ENCODE measurements at places on chromosomes 5 and 9.

DNA sequence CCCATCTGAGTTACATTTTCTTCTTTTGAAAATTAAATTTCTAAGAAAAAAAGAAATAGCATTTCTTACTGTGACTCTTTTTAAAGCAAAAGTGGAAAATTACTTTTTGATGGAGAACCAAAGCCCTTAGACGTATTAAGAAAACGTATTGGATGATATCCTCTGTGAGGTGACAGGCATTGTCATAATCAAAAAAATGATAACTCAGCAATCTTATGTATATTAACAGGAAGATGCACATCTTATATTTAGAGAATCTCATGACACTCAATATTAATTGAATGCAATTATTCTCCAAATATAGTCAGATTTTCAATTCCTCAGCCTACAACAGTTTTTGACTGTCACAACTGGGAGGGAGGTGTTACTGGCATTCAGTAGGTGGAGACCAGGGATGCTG, 25.1 kb downstream of the FGF10 start:
- DNase-seq: no peak

- DNase-seq: no peak
These were observed 19.9 kb downstream of the GOLM1 start for GRCh38 chr9:86079421-86079831.

GRCh38 chr5:95861221-95861863, 38.8 kb upstream of the GLRX start:
- peak; percentile 88 for DNase-seq

DNA sequence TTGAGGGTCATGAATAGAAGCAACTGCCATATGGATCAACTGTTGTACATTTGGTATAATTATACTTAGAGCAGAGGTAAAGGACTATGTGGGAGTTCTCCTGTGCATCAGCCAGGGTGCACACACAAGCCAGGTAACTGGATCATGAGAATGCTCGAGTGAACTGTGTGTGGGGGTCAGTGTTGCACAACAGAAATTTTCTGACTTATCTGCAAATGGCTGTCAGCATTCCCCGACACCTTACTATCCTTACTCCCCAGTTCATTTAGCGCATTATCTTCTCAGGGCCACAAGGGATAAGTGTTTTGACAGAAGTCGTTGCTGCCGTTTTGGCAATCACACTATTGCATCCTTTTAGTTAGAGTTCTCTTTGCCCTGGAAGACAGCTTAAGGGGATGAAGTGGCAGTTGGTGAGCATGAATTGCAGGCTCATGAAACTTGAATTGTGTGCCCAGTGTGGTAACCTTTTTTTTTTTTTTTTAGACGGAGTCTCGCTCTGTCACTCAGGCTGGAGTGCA, 1.7 kb downstream of the CANX start:
- no peak for DNase-seq

GRCh38 chr5:61409568-61409967, 77.5 kb downstream of the ZSWIM6 start:
- DNase-seq: peak; percentile 70

- peak; percentile 57 for DNase-seq
These were observed 27.3 kb downstream of the ANP32B start for GRCh38 chr9:98010445-98010844.

DNA sequence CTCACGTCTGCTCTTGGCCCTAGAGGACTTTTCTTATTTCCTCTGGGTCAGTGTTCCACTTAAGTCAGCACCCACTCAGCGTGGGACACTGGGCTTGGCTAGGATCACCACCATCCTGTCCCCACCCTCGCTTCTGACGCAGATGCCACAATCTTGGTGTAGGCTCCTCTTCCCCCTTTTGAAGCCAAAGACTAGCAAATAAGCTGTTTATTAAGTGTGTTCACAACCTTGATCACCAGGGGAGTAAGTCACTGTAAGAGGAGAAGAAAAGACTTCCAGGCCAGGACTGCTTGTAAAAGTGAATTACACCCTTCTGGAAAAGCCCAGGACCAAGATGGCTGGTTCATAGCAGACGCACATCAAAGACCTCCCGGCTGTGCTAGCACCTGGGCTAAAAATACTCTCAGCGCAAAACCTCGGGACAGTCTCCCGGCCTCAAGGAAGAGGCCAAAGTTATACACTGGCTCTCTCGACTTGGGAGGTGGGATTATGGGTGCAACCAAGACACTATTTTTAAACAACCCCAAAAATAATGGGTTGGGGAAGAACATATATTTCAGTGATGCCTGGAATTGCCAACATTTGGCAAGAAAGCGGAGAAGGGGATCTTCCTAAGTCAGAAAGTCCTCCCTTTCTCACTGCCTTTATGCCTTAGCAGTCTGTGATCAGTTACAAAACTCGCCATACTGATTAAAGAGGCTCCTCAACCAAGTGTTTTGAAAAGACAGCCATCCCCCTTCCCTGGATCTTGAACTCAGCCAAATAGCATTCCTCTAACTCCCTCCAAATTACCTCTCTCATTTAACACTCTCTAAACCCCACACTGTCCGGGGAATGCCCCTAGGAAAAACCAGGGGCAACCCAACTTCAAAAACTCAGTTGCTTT, 69.4 kb downstream of the RAPGEF1 start:
- DNase-seq: no peak

- no peak for DNase-seq
These were observed 231.6 kb upstream of the TAS2R1 start for GRCh38 chr5:9861666-9862256.

GRCh38 chr5:52735139-52735538, 52.6 kb upstream of the ITGA1 start:
- no peak for DNase-seq

DNA sequence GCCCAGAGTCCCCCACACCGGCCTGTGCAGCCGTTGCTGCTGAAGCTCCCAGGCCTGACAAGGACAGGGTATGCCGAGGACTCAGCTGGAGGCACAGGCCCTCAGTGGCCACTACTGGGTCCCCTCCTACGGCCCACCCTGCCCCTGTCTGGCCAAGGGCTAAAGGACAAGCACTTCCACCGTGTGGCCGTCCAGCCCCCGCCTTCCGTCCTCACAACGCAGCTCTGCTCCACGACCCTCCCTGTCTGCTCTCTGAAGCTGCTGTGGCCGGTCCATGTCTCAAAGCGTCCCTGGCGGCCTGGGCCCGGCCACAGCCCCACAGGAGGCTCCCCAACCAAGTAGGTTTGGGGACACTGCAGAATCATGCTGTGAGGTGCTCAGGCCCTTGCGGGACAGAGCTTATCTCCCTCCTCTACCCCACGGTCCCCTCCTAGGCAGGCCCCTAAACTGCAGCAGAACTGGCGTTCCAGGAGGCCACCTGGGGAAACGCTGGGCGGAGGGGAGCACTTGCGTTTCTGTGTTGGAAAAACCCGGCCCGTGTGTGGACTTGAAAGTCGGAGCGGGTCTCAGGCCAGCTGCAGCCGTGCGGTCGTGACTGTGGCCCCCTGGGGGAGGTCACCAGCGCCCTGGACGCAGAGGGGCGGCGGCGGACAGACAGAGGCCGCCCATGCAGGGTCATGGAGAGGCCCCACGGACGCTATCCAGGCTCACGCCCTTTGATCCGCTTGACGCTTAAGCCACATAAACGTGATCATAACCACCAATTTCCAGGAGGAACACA, 45.6 kb downstream of the NKD2 start:
- no peak for DNase-seq

DNA sequence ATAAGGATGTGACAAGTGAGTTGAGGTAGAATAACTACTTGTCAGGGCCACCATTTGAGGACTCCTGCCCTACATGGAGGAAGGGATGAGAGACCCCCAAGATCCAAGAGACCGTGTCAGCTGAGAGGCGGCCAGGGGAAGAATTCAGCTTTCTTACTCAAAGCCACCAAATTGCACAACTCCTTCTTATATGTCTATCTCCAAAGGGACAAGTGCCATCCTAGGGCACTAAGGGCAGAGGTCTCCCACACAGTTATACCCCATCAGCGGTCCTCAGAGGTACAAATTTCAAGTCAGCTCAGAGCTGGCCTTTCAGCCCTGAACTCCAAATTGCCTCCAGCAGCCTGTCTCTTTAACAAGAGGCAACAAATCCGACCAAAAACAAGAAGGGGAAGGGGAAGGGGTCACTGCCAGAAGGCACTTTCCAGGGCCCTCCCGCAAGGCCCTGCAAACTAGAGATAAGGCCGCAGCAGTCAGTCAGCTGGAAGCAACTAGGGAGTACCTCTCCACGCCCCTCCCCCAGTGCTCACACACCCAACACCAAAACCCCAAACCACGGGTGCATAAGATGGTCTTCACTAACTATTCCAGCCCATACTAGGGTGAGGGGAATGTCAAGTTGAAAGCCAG, 6.1 kb upstream of the STOML2 start:
- DNase-seq: no peak

- DNase-seq: peak; percentile 45
These were observed 221.6 kb downstream of the NR2F1-AS1 start for GRCh38 chr5:93359296-93359959.

GRCh38 chr9:37936965-37937364, 33.0 kb upstream of the SLC25A51 start:
- DNase-seq: no peak

DNA sequence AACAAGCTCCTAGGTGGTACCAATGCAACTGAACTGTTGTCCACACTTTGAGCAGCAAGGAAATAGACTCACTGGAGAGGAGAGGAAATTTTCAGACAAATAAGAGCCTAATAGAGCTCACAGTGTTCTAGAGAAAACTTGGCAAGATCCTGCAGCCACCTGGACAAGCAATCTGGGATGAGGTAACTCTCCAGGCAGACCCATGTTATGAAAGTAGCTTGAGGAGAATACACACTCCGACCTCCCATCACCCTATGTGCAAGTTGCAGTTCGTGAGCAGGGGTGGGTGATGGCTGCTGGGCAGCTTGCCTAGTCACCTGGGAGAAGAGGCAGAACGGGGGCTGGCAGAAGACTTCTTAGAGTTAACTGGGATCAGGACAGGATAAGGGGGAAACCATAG, 102.2 kb downstream of the KLF4 start:
- no peak for DNase-seq

GRCh38 chr9:20728493-20729220, 44.6 kb downstream of the FOCAD start:
- DNase-seq: no peak

DNA sequence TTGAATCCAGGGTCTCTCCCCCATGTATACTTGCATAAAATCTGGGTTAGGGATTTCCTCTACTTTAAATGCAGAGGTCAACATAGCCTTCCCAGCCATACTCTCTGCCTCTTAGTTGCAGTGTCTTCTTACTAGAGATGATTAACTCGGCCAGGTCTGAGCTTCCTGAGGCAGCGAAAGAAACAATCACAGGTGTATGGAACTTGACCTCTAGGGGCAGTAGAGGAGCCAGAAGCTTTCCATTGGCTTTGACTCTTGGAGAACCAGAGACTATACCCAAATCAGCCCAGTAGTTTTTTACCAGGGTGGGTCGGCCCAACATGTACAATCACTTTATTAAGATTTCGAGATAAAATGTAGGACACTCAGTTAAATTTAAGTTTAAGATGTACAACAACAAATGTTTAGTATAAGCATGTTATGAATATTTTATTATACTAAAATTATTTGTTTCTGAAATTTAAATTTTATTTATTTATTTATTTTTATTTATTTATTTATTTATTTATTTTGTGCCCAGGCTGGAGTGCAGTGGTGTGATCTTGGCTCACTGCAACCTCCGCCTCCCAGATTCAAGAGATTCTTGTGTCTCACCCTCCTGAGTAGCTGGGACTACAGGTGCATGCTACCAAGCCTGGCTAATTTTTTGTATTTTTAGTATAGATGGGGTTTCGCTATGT, 48.0 kb upstream of the DMRT3 start:
- no peak for DNase-seq

- DNase-seq: no peak
These were observed 24.4 kb upstream of the GRPEL2 start for GRCh38 chr5:149320791-149321330.

GRCh38 chr5:113520899-113521298, 7.4 kb downstream of the YTHDC2 start:
- no peak for DNase-seq

DNA sequence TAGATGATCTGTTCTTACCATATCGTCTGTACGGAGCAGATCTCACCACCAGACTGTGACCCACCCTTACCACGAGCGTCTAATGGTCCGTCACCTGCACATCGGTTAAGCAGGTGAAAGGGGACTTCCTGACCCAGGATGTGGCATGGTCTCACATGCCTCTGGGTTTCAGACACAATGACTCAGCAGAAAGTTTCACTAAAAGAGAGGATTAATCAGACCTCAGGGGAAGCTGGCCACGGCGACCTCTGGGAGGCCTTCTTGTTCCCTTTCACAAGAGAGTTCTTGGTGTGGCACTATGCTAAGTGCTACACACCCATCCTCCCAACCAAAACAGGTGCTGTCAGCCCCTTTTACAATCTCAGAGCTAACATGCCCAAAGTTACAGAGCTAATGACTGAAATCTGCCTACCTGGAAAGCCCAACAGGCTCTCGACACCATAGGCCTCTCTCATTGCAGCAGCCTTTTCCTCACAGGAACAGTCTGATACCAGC, 41.6 kb downstream of the ADAMTS12 start:
- DNase-seq: no peak

DNA sequence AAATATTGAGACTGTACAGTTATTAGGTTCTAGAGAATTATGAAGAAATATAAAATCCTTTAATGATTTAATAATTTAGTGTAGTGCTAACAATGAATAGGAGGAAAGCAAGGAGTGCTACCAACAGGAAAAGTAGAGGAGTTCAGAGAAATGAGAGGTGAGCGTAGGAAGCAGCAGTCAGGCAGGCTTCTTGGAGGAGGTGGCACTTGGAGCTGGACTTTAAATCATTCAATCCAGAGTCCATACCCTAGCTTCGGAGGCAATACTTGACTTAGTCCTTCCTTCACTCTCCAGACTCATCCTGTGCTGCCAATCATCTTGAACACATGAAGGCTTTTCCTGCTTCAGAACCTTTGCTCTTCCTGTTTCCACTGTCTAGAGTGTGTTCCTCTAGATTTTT, 254.3 kb downstream of the GRIA1 start:
- no peak for DNase-seq

GRCh38 chr9:3467593-3468219, 58.1 kb downstream of the RFX3 start:
- DNase-seq: peak; percentile 0

GRCh38 chr9:34603610-34604231, 8.2 kb downstream of the RPP25L start:
- peak; percentile 36 for DNase-seq

GRCh38 chr5:160312960-160313727, 780 bp upstream of the CCNJL start:
- DNase-seq: no peak

- no peak for DNase-seq
These were observed 21.8 kb upstream of the RNF145 start for GRCh38 chr5:159231167-159231566.

DNA sequence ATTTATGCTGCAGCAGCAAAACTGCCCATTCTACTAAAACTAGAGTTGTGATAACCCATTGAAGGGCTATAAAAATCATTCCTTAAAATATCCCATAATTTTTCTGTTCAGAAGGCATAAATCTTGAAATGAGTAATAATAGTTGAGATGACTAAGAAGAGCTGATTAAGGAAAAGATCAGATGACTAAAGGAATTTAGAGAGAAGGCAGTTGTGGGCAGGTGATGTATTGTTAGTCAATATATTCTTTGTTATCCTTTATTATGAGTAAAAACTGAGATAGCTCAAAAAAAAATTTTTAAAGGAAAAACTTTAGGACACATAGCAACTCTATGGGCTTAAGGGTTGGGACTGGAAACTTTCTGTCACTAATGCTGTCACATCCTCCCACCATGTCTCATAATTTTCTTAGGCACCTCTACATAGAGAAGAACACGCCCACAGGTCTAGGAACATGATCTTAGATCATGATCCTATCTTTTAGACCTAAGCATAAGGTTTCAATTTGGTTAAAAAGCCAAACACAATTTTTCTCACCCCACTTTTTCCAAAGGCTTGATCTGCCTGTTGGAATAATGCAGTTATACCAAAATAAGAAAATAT, 597.5 kb upstream of the MEF2C start:
- no peak for DNase-seq
